CD4-positive, alpha-beta memory T cell (primary cell): ENCODE measurements at places on chromosomes 16 and 17. TPM values are rescaled to one million over a fixed set of nuclear protein-coding genes. Genes with fewer than 3 reads are reported as not detected.

The EFCAB13 gene
- 18.7 TPM for total RNA-seq

The KIF18B gene
- total RNA-seq = not detected

The KIF2B gene
- total RNA-seq = not detected

The SLFN14 gene
- not detected for total RNA-seq

The SLC16A5 gene
- 13.9 TPM for total RNA-seq

The CA4 gene
- not detected for total RNA-seq

The CAPNS2 gene
- not detected for total RNA-seq

The LITAFD gene
- not detected for total RNA-seq

The ZNF205 gene
- total RNA-seq = not detected

The SPNS2 gene
- total RNA-seq = 0.11 TPM

The DNAH9 gene
- not detected for total RNA-seq
